ENCODE measurements at places on chromosomes 3 and 15.

GRCh38 chr15:90343302-90343790 is 8.7 kb upstream of the ZNF774 start:
- no peak for DNase-seq

DNA sequence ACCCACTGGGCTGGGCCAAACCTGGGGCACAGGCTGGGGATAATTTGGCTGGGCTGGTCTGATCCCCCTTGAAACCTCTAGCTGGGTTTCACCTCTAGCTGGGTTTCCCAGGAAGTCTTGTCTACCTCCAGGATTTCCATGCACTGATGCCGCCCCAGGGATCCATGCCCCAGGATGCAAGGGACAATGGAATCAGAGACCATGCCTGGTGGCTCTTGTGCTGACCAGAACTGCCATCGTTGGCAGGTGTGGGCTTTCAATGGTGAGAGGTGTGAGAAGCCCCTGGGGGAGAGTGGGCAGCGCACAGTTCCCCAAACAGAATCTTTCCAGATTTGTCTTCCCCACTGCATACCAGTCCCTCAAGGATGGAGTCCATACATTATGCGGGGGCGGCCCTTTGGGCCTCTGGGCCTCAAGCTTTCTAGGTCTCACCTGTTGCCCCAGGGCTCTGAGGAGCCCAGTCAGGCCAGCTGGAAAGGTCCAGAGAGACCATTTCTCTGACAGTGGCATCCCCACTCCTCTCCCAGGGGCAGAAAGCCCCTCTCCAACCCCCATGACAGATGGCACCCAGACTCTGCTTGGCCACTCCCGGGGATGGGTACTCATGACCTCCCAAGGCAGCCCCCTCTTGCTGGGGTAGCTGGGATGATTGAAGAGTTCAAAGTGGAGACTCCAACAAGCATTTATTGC is 35.4 kb downstream of the EPHB3 start:
- no peak for DNase-seq

- DNase-seq, result no peak
Observed at GRCh38 chr3:20608054-20608738, 422.2 kb upstream of the SGO1 start.

DNA sequence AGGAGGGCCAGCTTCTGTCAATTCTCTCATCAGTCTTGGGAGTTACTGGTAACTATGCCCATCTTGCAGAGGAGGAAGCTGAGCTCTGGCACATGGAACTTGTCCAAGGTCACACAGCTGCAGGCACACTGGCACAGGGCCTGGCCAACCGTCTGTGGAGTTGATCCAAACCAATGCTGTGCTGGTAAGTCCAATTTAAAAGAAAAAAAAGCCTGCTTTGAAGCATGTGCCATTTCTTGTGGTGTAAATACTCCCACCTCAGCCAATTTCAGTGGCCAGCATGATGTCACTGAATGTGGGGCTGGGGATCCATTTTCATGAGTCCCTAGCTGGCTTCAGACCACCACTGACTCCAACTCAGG is 83.4 kb downstream of the CHSY1 start:
- peak; percentile 8 for DNase-seq

DNA sequence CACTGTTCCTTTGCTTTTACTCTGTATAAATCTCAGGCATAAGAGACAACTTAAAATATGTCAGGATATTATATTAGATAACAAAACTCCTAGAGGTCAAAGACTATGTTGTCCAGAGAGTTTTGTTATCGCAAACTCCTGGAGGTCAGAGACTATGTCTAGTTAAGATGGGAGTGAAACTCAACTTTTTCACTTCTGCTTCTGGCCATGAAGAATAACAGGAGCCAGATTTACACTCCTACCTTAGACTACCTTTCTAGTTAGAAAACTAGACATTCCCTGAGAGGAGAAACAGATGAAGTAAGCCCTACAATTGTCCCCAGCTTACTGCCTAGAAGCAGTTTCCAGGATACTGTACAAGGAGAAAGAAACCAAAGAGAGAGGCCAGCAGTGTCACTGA is 255.4 kb upstream of the UBE2E1 start:
- no peak for DNase-seq

DNA sequence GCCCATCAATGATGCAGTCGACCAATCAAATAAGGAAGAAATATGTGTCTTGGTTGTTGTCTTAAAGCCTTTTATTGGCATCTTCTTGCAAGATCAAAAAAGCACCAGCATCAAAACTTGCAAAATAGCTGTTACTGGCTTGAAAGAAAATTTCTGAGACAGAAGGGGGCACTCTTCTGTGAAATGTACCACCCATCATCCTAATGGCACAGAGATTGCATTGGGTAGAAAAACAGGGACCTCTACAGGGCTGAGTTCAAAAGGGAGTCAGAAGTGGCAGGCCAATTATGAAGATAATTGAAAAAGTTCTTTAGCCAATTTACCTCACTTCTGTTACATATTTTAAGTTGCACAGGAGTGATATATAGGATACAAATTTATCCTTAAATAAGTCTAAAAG is 122.3 kb upstream of the GPR149 start:
- peak; percentile 24 for DNase-seq

GRCh38 chr3:62625268-62625667 is 249.9 kb downstream of the CADPS start:
- DNase-seq, result no peak

DNA sequence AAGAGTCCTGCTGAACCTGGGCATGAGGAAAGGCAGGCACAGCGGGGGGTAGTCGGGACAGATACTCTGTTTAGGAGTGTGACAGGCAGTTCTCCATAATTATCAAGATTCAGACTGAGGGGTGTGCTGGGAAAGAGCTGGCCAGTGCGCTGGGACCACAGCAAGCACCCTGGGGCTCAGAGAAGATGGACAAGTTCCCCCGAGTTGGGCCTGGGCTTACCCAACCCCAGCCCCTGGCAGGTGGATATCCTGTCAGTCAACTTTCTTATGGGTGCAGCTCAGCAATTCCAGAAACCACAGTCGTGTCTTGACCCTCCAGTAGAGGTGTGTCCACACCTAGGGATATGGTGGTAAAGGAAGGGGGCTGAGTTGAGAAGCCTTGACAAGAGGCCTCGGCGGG is 49.2 kb upstream of the PRR20G start:
- no peak for DNase-seq

- DNase-seq, result no peak
Observed at GRCh38 chr3:10206166-10206511, 41.4 kb downstream of the IRAK2 start.

- no peak for DNase-seq
Observed at GRCh38 chr3:28218071-28218916, 23.1 kb upstream of the CMC1 start.

GRCh38 chr3:127442506-127442905 is 148.0 kb downstream of the TPRA1 start:
- DNase-seq, result no peak

DNA sequence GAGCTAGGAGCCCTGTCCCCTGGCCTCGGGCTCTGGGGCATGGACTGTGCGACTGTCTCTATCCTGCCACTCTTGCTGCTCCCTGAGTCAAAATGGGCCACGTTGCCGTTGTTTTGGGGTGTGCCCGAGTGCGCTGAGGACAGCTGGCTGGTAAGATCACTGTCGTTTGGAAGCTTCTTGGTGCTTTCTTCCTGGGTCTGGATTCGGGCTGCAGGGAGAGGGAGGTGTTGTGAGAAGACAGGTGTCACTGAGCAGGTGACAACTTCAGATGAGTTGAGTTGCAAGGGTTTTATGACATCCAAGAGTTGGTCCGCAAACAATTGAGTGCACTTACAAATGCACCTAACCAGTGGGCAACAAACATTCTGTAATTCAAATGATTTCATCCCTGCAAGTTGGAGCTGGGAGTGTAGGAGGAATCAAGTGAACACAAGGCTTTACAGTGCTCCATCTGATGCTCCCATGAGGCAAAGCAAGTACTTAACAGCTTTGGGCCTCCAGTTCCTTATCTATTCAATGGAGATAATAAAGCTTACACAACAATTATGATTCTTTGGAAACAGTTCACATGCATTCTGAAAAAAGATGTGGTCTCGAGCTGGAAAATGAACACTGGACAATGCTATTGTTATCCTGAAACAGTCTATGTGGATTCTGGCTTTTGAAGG is 11.0 kb upstream of the STARD5 start:
- DNase-seq, result no peak

DNA sequence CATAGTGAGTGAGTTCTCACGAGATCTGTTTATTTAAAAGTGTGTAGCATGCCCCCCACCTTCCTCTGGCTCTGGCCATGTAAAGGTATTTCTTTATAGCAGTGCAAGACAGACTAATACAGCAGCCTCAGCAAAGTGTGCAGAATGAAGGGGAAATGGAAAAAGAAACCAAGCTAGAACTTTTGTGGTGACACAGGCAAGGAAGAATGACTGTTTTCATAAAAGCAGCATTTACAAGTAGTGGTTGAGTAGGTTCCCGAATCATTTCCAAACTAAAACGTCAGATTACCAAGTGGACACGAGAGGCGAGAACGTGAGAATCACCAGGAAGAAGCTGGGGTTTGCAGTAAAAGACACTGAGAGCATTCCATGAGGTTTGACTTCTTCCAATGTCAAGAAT is 100.2 kb upstream of the AKAP13 start:
- no peak for DNase-seq

DNA sequence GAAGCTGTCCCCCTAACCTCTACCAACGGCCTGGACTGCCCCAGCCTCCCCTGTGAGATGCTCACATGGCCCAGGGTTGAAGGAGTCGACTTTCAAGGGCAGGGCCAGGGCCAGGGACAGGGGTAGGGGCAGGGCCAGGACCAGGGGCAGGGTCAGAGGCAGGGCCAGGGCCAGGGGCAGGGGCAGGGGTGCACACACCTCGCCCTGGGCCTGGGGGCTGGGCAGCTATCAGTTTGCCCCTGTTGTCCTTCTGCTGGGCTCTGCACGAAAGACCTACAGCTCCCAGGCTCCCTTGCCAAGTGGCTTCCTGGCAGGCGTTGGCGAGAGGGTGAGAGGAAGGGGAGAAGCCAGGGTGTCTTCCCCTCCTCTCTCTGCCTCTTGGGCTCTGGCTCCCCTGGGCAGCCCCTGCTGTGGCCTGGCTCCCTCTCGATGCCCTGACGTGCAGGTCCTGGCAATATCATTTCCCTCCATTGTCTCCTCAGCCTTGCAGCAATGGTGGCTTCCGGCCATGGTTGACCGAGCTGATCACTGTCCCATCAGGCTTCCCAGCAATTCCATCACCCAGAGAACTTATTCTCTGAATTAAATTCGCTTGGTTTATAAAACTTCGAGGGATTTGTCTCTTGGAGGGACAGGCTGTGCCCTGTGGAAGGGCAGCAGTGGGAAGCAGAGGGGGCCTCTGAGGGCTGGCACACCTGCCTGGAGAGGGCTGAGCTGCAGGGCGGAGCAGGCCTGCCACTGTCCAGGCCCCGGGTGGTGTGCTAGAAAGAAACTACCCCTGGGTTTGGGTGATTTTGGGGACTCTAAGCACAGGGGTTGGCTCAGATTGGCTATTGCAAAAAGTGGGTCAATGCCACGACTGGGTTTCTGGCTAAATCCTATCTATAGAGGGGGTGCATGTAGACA is 13.9 kb downstream of the PRR23E start:
- no peak for DNase-seq

- no peak for DNase-seq
Observed at GRCh38 chr3:184814214-184814613, 2.2 kb downstream of the VPS8 start.

GRCh38 chr15:79007066-79007465 is 62.2 kb upstream of the CTSH start:
- DNase-seq, result peak; percentile 47

- DNase-seq, result no peak
Observed at GRCh38 chr3:174270841-174271240, 588.3 kb upstream of the NAALADL2 start.

DNA sequence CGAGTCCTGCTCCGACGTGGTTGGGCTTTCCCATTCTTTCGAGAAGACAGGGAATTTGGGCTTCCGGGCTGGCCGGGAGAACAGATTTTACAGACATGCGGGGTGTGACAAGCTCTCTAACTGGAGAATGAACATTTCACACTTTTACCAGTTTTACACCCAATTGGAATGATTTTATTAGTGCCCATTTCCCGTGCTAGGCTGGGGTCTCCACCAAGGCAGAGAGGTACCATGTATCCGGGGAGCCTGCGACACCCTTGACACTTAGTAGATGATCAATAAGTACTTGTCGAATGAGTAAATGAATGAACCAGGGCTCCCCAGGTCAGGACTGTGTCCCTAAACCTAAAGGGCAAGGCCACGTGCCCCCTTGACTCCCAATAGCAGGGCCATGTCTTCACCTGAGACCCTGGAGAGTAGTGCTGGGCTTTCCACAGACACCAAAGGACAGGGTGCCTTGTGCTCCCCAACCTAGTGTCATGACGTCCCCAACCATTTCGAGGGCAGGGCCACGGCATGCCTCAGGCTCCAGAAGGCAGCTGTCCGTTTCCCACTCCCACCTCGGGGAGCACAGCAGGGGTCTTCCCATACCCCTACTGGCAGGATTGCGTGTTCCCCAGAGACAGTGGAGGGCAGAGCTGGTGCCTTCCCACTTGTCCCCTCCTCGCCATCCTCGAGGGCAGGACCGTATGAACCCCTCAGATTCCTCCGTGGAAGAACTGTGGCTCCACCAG is 679 bp upstream of the MYD88 start:
- peak; percentile 25 for DNase-seq

- DNase-seq, result no peak
Observed at GRCh38 chr3:127730666-127731295, 58.0 kb downstream of the ABTB1 start.

DNA sequence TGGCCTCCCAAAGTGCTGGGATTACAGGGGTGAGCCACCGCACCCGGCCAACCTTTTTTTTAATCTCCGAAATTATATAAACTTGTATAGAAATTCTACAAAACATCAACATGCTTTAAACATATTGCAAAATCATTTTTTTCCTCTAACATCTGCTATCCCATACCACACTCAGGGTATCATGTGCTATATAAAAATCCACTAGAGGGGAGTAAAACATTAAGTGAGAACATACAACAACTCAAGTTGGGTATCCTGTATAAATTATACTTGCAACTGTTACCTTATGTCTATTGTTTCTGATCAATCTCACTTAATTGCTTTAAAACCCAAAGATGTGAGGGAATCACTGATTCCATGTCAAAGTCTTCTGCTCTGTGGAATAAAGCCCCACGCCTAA is 71.9 kb upstream of the FBN1 start:
- DNase-seq, result no peak

GRCh38 chr3:147881933-147882332 is 472.8 kb downstream of the ZIC1 start:
- DNase-seq, result no peak
